Ecto neural progenitor cell (in vitro differentiated cells): ENCODE measurements at places on chromosomes 1 and 21.
A peak's percentile ranks its signal among the peaks of the same experiment; 100 is the strongest.

DNA sequence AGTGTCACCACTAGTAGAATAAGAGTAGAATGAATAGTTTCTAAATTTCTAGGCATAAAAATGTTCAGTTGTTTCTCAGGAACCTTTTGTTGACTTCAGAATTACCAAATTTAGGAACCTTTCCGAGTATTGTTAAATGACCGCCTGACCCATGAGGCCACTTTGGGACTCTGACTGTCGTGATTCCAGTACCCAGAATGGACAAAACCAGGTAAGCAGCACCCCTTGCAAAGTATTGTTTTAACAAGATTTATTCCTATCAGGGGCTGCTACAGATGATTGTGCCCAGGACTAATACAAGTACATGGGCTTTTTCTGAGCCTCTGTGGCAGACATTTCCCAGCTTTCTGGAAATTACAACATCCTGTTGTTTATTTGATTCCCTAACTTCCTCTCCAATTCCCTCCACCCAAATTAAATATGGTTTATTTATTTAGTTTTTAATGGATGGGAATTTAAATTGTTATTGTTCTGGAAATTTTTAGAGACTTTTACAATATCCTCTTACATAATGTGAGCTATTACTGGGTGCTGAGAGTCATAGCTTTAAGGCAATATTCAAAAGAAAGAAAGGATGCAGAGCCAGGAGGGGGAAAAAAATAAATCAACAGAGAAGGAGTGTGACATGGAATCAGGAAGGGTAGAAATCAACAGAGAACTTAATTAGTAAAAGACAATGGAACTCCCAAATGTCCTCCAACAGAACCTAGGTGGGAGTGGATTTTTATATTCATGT, 37.4 kb upstream of the NTPCR start:
- DNase-seq, result no peak

GRCh38 chr1:83932281-83932680, 66.7 kb downstream of the TTLL7 start:
- DNase-seq, result no peak

DNA sequence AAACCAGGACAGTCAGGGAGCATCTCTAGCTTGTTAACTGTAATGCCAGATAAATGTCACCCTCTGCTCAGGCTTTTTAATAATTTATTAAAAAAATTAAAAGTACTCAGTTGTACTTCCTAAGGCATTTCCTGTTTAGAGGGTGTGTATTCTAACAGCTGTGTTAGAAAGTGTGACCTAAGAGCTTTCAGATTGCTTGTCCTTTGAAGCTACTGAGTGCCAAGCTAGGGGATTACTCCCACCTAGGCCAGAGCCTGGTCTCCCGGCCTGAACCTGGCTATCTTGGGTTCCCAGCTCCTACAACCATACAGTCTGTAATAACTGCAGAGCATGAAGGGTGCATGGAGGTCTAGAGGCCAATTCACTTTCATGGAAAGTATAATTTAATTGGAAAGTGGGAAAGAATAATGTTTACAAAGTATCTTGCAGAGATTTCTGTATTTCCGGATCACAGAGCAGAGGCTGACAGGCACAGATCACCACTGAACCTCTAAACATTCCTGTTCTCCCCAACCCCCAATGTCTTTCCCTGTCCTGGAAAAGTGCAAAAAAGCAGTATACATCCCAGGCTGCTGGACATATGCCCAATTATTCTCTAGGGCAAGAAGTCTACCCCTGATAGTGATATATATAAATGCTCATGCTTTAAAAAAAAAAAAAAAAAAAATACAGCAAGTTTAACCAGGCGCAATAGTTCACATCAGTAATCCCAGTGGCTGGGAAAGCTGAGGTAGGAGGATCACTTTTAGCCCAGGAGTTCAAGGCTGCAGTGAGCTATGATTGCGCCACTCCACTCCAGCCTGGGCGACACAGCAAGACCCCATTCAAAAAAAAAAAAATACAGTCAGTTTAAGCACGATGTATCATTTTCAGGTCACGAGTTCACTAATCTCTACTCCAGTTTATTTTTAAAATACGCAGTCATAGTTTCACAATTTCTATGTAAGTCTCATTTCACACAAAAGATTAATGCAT, 36.7 kb upstream of the RAP1A start:
- no peak for DNase-seq

- DNase-seq, result no peak
Observed at GRCh38 chr1:165960136-165960535, 132.7 kb downstream of the UCK2 start.

- DNase-seq, result no peak
Observed at GRCh38 chr1:65165269-65165993, 17.4 kb downstream of the AK4 start.

DNA sequence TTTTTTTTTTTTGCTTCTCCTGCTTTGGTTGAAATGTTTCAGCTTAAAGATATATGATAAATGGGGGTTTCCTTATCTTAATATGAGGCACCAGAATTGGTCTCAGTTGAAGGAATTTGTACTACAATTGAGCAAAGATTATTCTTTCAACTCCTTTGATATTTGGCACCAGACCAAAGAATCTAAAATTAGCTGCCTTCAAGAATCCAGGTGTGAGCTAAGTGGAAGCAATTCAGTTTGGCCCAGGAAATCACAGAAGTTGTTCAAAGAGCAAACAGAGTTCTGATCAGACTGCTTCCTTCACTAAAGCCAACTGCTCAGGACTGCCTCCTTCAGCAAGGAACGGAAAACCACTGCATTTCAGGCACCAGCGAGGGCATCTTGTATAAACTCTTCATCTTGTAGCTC, 68.3 kb upstream of the BCAR3 start:
- no peak for DNase-seq

DNA sequence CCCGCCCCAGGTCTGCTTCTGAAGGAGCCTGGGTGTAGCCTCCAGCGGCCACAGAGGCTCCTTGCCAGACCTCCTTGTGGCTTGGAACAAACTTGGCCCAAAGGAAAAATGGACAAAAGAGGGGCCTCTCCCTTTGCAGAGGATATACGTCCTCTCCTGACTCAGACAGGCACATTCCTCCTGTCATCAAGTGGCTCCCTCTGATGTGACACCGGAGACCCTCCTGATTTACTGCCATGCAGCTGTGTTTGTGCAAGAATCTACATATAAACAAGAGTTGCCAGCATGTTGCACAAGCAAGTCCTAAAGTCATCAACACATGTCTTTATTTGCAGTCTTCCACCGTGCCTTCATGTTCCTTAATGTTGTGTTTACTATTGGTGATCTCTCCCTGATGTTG, 54.1 kb upstream of the F3 start:
- no peak for DNase-seq

GRCh38 chr1:245686446-245687030, 531.8 kb downstream of the KIF26B start:
- no peak for DNase-seq

DNA sequence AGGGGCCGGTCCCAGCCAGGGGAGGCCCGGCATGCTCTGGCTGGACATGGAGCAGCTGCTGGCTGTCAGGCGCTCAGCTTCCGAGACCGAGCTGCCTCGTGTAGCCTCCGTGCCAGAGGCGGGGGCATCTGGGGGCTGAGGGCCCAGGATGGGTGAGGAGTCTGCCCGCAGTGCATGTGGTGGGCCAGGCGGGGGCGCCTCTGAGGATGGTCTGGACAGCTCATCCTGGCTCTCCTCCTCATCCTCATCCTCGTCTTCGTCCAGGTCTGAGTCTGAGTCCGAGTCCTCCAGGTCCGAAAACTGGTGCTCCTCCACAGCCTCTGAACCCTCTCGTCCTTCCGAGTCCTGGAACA, 28.9 kb upstream of the EDN2 start:
- no peak for DNase-seq

DNA sequence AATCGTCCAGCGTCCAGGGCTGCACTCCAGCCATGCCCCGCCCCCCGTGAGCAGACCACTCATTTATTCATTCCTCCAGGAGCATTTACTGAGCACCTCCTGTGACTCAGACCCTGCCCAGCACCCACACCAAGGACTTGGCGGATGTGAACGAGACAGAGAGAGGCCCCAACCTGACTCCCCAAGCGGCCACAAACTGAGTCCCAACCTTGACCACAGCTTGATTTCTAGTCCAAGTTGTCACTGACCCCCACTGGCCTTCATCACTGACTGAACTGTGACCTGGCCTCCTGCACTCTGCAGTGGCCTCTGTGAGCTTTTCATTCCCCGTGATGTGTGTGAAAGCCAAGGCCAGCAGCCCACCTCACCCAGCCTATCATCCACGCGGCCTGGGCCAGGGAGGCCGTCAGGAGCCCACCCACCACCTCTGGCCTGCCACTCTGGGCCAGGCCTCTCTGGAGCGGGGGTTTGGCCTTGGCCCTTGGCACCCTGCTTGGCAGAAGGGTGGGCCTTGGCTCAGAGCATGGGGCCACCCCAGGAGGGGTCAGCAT, 19.3 kb upstream of the RUNX3 start:
- DNase-seq, result no peak

- no peak for DNase-seq
Observed at GRCh38 chr1:226406401-226406881, 1.5 kb downstream of the PARP1 start.

DNA sequence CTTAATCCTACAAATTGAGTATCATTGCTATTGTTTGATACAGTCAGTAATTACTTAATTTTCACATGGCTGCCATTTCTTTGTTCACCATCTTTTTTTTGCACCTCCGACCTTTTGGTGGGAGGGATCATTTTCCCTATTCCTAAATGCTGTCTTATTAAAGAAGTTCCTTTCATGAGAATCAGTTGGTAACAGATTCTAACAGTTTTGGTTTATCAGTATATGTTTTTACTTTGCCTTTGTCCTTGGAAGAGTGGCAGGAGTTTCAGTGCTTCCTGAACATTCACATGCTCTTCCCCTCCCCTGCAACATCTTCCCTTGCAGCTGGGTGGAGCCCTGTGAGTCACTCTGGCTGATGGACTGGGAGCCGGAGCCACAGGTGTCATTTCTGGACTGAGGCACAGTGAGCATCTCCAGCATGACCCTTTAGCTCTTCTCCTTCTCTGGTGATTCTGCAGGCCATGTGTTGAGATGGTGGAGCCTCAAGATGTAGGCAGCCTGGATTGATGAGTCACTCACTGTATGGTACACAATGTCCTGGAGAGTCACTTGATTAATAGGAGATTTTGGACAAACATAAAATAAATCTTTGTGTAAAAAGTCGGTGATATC, 217.7 kb downstream of the URB2 start:
- DNase-seq, result no peak

DNA sequence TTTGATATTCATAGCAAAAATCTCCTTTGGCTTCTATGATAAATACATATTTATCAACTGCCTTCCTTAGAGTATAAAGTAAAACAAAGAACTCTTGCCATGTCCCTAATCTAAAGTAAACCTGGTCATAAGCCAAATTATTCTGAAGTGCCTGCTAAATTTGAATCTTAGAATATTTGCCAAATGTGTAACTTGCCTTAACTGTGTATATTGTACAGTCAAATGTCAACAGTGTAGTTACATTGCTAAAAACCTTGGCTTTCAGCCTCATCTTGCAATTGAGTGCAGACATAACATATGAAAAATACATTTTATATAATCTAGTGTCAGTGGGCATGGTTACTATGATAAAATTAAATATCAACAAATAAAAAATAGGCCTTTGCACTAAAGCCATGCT, 583.4 kb upstream of the ADAMTS5 start:
- DNase-seq, result no peak

DNA sequence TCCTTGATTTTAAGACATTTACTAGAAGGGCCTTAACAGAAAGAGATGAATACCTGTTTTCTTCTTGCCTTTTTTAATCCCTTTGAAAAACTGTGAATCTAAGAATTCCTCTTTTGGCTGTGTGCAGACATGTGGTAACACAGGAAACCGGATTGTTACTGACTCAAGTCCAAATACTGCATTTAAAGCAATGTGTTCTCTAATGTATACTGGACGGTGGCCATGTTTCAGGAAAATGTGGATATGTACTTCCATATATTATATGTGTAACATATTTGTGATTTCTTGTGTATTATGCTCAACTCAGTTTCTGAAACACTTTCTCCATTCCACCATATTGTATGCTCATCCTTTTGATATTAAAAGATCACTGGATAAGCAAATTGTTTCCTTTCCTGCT, 185.1 kb downstream of the LRRC7 start:
- DNase-seq, result no peak

DNA sequence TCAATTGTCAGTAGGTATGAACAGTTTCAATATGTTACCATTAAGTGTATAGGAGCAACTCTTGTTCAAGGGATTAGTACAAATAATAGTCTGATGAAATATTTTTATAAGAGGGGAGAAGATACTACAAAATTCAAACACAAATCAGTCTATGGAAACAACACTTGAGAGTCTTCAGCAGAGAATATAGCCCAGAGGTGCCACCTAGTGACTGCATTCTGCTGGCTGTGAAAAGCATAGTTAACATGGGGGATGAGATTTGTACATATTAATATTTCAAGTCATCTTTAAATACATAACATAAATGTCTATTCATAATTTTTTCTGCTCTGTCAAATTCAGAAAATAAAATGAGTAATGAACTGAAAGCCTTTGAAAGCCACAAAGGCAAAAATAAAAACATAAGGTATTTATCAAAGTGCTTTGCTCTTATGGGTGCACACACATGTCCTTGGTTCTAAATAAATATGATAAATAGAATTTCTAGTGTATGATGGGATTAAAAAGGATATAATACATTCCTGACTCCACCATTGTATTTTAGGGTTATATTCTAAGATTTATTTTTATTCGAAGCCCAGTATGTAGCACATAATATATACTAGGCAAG, 440.9 kb upstream of the ZRANB2 start:
- DNase-seq, result no peak

- DNase-seq, result no peak
Observed at GRCh38 chr1:143718021-143718420, 253.8 kb downstream of the FAM72C start.

DNA sequence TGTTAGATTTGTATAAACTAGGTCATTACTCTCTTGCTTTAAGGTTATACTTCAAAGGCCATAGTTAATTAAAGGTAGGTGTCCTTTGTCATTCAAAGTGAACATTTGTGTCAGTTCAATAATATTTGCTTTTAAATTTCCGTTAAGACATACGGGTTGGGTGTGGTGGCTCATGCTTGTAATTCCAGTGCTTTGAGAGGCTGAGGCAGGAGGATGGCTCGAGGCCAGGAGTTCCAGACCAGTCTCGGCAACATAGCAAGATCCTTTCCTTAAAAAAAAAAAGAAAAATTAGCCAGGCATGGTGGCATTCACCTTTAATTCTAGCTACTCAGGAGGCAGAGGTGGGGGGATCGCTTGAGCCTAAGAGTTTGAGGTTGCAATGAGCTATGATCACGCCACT, 80.4 kb downstream of the KIF26B start:
- DNase-seq, result no peak

- DNase-seq, result no peak
Observed at GRCh38 chr1:108089477-108089876, 110.7 kb downstream of the SLC25A24 start.

GRCh38 chr1:205570796-205571537, 60.8 kb downstream of the ELK4 start:
- peak; percentile 20 for DNase-seq

GRCh38 chr21:30769724-30770431, 14.7 kb upstream of the KRTAP21-1 start:
- DNase-seq, result no peak
